NCI-H1417 (cell line): ENCODE measurements at places on chromosomes 11 and 22.
A peak's percentile ranks its signal among the peaks of the same experiment; 100 is the strongest.

GRCh38 chr22:19713650-19714311, 522 bp upstream of the SEPTIN5 start:
- peak; percentile 41 for DNase-seq

- no peak for DNase-seq
These were observed 39.4 kb downstream of the CARD18 start for GRCh38 chr11:105100206-105100605.

- DNase-seq: no peak
These were observed 109.2 kb downstream of the DSCAML1 start for GRCh38 chr11:117687776-117688175.

DNA sequence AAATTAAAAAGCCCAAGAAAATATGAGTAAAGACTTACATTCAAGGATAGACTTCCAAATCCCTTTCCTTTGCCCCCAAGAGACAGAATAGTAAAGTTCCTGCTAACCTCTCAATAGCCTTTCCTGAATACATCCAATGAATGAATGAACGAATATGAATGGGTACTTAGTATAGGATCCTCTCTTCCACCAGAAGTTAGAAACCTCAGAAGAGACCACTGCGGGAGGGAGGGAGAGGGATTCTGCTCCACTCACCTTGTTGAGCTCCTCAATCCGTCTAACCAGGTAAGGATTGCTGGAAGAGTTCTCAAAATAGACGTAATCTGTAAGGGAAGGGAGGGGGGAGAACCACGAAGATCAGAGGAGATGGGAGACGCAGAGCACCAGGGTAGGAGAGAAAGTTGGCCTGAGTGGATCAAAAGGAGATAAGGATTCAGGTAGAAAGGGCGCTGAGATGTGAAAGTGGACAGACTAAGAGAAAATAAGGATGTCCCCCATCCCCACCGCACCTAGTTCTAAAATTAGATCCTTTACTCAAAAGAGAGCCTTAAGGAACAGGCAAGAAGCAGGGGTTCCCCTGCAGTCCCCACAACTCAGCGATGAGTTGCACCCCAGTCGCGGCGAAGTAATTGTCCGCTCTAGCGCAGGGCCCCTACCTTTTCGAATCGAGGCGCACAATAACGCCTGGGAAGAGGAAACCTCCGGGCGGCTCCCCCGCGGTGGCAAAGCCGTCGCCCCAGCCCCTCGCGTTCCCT, 1.1 kb downstream of the MTA2 start:
- no peak for DNase-seq

DNA sequence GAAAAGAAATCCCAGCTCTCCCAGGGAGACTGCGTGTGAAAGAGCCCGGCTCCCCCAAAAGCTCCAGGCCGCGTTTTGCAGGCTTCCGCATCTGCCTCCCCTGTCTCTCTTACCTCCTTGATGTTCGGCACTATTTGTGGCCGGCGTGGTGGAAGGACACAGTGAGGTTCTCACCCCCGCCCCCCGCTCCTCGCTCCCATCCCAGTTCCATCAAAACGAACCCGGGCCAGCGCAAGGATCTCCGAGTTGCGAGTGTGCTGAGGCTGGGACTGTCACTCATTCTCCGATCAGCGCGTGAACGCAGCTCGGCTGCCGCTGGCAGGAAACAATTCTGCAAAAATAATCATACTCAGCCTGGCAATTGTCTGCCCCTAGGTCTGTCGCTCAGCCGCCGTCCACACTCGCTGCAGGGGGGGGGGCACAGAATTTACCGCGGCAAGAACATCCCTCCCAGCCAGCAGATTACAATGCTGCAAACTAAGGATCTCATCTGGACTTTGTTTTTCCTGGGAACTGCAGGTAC, at the start of gene NCAM1:
Gene NCAM1, plus strand, starts transcription at position 275 of the 523 bp plus-strand sequence.
- DNase-seq: peak; percentile 99

DNA sequence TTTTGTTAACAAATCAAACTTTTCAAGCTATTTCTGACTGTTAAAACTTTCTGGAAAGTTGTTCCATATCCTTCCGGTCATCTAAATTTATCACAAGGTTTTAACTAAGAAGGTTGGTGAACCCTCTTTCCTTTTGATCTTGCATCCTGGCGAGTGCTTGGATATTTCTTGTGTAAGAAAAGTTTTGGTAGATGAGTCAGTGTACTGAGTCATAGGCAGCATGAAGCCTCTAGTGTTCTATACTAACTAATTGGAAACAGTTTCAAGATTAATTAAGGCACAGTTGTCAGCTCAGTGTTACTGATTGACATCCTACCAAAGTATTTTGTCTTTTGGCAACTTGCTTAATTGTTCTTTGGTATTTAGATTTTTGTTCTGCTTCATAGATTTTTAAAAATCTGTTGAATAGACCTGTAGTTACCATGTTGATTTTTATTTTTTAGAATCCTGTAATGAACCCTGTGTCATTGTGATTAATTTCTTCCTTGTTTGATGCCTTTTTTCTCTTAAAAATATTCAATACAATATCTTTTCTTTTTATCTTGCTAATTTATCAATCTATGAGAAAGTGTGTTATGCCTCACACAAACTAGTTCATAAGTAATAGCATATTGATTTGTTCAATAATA, 38.0 kb downstream of the METTL15 start:
- no peak for DNase-seq

- no peak for DNase-seq
These were observed 122.5 kb downstream of the GALNT18 start for GRCh38 chr11:11499300-11499699.

- DNase-seq: no peak
These were observed 20.8 kb downstream of the EMID1 start for GRCh38 chr22:29226351-29226981.

GRCh38 chr11:93221539-93221938, 23.7 kb upstream of the SLC36A4 start:
- DNase-seq: peak; percentile 97

DNA sequence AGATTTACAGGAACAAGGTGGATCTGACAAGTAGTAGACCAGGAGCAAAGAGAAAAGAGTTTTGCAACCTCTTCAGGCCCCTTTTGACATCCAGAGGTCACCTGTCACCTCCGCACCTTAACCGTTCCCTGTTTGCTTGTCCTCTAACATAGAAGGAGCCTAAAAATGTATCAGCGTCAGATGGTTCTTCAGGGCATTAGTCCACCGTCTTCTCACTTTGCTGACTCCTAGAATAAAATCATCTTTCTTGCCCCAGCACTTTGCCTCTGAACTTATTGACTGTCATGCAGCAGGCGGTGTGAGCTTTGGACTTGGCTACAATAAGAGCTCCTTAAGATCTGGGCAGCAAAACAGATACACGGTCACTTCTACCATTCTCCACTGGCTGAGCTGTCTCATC, 339.7 kb upstream of the B3GAT1 start:
- DNase-seq: no peak

- no peak for DNase-seq
These were observed 132.9 kb downstream of the CHST1 start for GRCh38 chr11:45532546-45532945.

GRCh38 chr22:37708580-37709444, 12.0 kb downstream of the TRIOBP start:
- DNase-seq: no peak

DNA sequence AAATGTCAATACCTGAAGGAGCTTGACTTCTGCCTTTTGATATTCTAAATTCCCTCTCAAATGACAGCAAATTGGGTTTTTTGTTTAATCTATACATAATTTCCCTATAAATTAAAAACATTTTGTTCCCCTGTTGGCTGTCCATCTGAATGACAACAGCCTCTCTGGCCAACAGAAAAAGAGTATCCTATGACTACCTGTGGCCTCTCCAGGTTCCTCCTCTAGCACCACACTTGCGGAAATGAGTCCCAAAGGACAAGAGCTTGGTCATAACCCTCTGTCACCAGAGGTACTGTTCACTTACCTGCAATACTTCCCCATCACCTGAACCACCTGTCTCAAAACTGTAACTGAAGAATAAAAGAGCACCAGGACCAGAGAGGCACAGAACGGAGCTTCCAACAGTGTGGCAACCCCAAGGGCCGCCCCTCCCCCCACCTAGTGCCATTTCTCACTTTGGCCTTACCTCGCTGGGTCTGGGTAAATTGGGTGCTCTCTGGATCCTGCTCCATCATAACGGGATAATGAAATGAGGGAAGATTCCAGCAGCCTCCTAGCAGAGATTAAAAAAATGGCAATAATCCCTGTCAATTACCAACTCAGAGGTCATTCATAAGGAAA, 81.5 kb downstream of the AMBRA1 start:
- no peak for DNase-seq

GRCh38 chr11:83864412-83865057, 578.4 kb upstream of the CCDC90B start:
- peak; percentile 37 for DNase-seq

DNA sequence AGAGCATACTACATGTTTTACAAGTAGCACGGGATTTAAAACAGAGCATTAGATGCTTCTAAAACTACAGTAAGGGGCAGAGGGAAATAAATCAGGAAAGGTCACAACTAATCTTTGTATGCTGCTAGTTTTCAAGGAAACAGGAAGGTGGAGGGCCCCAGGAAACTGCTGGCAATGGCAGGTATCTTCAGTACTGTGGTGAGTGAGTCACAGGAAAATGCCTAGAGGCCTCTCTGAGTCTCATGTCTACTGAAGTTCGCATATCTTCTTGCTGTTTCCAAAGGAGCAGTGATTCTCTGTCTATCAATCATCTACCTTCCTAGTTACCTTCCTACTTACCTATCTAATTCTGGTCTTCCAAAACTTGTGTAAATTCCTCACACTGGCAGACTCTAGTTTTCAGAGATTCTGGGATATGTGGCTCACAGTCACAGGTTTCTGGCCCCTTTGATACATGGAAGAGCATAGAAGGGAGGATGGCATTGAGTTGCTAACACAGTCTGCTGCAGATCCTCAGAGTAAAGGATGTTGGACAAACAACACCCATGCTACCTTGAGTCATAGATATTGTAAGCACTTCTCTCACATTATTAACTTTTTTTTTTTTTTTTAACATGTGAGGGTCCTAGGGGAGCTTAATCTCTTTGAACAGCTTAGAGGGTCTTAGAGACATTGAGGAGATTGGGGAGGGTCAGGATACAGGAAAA, 58.8 kb upstream of the SYN3 start:
- DNase-seq: no peak

GRCh38 chr22:26559961-26560575, 29.9 kb downstream of the TPST2 start:
- no peak for DNase-seq

- no peak for DNase-seq
These were observed 82.8 kb downstream of the FLI1 start for GRCh38 chr11:128776424-128777284.

GRCh38 chr22:43891360-43892182, at the start of gene PNPLA5:
Gene PNPLA5, minus strand, starts transcription at chr22:43892013. Its CDS starts 133 bp downstream, at chr22:43891880.
- peak; percentile 0 for DNase-seq

DNA sequence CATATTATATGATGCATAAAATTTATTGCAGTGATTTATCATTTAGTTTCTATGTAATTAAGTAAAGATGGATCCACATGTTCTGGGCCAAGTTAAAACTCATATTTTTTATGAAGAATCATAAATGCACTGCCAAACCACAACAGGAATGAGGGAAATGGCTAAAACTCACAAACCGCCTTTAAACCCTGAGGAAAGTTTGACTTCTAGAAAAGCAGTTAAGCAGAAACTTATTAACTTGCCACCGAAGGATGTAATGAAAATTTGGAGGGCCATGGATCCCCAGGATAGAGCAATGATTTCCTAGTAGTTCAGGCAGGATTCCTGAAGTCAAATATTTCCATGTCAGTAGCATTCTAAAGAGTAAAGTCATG, 218.3 kb upstream of the CTSC start:
- DNase-seq: no peak

GRCh38 chr11:61587541-61587941, 6.7 kb upstream of the SYT7 start:
- peak; percentile 60 for DNase-seq

DNA sequence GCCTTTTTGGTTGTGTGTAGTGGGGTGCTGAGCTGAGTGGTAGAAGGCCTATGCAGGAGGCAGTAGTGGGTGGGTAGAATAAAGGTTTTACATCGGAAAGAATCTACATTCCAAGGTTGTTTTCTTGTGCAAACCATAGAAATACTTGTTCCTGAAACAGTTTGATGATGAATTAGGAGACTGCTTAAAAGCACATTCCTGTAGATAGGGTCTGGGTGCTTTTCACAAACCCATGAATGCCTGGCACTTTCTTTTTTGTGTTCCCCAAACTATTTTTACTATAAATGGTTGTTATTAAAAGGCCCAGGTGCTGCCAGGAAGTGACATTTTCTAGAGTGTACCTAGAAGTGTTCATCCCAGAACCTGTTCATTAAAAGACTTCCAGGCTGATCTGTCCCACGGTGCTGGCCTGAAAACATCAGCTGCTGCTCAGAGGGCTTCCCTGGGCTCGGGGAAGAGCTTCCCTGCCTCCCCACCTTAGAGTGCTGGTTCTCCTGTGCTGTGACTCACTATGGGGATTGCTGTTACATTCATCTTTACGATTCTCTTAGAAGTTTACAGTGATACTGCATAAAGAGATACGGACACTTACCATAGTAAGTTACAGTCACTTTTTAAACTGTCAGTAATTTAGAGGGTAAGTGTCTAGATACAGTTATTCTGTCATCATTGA, 27.9 kb downstream of the PPFIA1 start:
- DNase-seq: no peak

DNA sequence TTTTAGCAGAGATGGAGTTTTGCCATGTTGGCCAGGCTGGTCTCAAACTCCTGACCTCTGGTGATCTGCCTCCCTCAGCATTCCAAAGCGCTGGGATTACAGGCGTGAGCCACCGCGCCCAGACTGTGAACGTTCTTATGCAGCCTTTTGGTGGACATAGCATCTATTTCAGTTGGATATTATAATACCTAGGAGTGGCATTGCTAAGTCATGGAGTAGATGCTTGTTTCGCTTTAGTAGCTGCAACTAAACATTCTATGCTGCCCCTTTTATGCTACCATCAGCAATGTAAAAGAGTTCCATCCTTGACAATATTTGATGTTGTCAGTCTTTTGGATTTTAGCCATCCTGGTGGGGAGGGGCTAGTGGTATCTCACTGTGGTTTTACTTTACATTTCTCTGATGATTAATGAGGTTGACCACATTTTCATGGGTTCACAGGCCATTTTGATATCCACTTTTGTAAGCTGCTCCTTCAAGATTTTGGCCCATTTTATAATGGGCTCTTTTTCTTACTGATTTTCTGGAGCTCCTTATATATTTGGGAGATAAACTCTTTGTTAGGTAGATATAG, 16.5 kb upstream of the APOBEC3A start:
- no peak for DNase-seq

- no peak for DNase-seq
These were observed 28.5 kb upstream of the TLCD5 start for GRCh38 chr11:120296554-120296953.
